Activated naive CD4-positive, alpha-beta T cell treated with anti-CD3 and anti-CD28 coated beads, Interleukin-2, amount 10 ng/mL, durations not matched to agents 7 days and 5 days (primary cell): ENCODE measurements at places on chromosomes 2 and 18.

DNA sequence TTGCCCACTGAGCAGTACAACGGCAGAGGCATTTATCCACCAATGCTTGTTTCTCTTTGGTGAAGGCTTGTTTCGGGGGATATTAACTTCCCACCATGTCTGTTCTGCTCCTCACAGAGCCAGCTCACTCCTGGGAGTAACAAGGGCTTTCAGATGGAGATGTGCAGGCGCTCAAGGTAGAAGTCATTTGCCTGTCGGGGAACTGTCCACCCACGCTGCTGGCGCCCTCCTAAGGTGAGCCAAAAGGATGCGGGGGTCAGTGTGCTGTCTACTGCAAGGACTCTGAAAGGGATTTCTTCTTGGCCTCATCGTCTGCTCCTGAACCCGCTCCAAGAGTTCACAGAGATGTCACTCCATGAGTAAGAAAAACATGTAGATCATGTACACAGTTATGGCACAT, 57.0 kb upstream of the CYRIA start:
- DNase-seq = no peak

DNA sequence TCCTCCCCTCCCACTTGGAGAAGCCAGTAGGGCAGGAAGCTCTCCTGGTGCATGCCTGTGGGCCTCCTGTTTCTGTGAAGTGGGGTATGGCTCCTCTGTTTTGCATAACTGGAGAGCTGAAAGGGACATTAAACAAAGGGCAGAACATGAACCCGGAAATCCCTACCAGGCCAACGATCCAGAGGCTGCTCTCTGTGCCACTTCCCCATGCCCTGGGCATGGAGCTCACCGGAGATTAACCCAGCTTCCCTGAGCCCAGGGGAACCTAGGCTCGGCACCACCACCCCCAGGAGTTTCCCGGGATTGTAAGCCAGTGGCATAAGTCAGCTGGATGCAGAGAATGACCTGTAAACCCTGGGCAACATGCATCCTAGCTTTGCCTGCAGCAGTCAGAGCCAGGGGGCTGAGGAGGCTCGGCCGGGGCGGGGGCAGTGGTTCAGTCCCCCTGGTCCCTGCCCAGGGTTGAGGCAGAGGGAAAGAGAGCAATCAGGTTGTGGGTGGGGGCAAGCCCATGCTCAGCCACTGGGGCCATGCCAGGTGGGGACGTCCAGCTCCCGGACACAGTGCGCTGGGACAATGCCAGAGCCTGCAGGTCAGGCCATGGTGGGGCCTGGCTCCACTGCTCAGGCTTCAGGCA, 49.5 kb downstream of the TIMM21 start:
- DNase-seq = no peak

DNA sequence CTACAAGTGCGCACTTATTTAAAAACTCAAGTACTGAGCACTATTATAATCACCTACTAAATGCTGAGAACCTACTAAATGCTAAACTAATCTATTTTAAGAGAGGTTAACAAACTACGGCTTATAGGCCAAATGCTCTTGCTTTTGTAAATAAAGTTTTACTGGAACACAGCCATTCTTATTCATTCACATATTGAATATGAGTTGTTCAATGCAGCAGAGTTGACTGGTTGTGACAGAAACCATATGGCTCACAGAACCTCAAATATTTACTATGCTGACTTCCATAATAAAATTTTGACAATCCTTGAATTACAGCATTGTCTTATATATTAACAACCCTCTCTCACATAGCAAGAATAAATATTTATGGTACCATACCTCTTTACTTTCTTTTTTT, 103.2 kb downstream of the ZNF521 start:
- DNase-seq = no peak

DNA sequence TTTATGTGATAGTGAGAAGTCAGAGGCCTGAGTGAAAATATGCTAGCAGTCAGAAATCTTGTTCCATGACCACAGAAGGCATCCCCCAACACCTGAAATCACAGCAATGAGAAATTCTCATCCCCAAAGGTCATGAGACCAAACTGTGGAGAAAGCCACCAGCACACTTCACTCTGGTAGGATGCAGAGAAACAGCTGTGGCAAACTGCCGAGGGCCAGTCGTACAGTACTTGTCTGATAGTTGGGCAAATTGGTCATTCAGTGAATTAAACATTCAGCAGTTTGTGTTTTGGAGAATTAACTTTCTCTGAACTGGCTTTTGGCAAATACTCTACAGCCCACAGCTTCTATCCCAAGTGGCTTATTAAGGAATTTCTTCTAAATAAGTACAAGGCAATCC, 117.2 kb downstream of the TSN start:
- no peak for DNase-seq

DNA sequence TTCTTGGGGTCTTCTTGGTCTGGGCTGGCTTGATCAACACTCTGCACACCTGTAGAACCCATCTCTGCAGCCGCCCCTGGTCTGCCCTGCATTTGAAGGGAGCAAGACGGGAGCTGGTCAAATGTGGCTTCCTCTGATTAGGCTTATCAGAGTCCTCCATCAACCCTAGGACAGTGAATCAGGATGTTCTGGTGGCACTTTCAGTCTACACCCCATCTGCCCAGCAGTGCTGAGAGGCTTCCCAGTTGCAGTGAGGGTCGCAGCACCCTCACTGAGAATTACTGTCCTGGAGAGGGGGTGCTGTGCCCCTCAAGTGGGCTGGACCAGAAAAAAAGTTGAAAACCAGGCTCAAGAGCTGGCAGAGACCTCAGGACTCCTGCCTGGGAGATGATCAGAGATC, 152.9 kb downstream of the DYSF start:
- DNase-seq = no peak

- DNase-seq = no peak
Measured at GRCh38 chr2:84238907-84239306, 220.2 kb downstream of the SUCLG1 start.

DNA sequence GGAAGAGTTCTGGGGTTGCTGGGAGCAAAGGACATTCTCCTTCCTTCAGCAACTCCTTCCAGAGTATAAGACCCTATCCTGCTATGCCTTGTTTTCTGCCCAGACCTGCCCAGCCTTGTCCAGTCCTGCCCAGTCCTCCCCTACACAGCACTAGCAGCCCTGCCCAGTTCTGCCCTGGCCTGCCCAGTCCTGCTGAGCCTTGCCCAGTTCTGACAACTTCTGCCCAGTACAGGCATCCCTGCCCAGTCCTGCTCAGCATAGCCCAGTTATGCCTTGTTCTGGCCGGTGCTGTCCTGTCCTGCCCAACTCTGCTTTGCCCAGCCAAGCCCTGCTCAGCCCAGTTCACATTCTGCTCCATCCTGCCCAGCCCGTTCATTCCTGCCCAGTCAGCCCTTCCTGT, 44.9 kb upstream of the ALK start:
- no peak for DNase-seq

DNA sequence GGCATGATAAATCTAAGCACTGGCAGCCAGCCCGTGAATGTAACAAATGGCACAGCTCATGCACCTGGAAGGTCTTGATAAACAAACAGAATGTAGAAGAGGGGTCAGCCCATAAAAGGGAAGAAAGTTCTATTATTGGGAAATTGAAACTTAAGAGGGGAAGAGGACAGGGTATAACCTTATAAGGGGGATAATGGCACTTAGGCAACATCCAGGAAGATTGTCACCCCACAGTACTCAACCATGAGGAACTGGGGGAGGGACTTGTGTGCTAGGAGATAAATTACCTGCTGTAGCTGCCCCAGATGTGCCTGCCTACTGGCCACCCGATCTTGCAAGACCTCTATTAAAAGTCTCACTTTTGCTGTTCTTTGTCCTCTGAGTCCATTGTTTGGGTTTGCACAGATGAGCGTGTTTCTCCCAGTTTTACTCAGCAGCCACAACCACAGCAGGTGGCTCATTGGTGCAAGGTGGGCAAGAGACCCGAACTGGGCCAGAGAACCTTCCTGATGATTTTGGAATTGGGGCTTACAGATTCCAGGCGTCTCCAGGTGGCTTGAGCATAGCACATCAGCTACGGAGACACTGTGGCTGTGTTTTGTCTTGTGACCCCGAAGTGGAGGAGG, 79.0 kb upstream of the TAF1B start:
- no peak for DNase-seq

DNA sequence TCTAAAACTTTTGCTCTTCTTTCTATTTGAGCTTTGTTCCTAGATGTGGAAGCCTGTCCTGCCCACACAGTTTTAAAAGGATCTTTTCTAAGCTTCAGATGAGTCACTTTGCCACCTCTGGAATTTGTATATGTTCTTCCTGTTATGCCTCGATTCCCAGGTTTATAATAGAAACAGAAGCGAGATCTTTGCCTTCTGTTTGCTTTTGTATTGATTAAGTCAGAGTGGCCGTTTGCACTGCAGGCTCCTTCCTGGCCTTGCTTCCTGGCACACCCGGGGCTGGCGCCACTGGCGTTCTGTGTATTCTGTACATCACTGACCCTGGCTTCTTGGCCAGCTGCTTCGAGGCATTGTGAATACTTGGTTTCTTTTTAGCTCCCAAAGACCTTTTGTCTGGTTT, 91.8 kb downstream of the MTCL1 start:
- no peak for DNase-seq

GRCh38 chr2:178008636-178009289, 63.8 kb downstream of the PDE11A start:
- DNase-seq = no peak

- DNase-seq = no peak
Measured at GRCh38 chr18:70028734-70029133, 81.1 kb upstream of the CD226 start.

DNA sequence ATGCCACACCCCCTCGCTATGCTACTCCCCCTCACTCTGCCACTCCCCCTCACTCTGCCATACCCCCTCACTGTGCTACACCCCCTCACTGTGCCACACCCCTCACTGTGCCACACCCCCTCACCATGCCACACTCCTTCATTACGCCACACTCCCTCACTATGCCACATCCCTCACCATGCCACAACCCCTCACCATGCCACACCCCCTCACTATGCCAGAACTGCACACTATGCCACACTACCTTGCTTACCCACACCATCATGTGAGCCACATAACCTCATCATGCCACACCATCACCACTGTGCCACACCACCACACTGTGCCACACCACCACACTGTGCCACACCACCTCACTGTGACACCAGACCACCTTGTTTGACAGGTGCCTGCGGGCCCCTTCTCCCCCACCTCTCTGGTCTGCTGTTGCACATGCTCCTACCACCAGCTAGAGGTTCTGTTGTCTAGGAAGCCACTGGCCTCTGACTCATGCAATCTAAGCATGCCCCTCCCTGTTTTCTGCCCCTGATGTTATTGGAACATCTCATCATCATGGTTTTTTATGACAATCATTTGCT, 22.0 kb downstream of the MARCHF4 start:
- peak; percentile 38 for DNase-seq

DNA sequence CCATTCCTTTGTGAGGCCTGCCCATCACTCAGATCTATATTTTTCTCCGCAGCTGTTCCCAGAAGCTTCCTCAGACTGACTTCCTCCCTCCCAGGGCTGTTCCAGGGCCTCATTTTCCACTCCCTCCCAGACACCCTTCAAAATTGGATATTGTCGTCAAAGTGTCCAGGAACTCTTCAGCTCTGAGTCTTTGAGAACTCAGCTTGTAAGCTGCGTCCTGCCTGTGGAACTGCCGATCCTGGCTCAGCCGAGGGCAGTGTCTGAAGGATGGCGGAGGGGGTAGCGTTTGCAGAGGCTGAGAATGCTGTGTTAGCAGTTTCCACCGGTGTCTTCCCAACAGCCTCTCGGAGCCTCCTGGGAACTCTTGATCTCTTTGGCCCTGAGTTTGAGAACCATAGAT, 27.1 kb downstream of the NCK2 start:
- DNase-seq = no peak

DNA sequence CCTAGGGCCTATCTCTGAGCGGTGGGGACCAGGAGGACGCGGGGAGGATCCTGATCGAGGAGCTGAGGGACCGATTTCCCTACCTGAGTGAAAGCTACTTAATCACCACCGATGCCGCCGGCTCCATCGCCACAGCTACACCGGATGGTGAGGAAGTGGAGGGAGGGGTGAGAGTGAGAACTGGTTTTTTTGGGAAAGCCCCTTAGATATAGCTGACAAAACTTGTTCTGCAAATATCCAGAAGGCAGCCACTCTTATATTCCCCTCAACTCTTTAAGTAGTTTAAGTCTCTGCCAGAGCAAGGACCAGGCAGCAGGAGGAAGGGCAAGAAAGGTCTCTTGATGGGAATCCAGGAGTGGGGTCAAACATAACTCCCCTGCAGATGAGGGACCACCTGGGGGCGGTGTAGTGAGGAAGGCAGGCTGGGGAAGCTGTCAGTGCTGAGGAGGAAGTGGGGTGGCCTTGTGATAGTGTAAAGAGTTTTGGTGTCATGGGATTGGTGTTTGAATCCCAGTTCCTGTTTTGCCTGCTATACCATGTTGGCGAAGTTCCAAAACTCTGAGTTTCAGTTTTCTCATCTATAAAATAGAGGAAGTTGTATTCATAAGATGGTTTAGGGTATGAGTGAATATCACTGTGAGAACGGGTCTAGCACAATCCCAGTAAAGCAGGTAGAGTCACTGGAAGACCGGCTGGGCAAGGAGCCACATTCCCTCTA, 3.4 kb downstream of the NAGK start:
- peak; percentile 59 for DNase-seq

- no peak for DNase-seq
Measured at GRCh38 chr2:56113382-56113975, 70.3 kb upstream of the CCDC85A start.

DNA sequence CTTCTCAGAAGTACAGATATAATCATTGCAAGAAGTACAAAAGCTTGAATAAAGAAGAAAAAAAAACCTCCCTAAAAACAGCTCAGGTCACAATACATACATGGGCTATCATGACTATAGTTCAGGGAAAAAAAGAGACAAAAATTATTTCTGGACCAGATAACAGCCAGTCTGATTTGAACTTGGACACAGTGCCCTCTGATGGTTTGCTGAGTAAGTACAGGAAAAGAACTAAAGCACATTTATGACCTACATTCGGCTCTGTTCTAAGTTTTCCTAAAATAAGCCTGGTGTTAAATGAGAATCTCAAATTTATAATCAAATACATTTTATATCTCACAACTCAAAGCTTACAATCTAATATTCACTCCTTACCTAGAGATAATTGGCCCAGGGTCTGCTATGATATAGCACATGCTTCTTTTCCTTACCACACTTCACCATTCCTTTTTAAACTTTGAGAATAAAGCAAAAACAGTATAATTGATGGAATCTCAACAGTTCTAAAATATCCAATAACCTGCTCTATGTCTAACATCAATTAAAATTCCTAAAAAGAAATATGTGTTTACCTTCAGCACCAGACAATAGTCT, 81.1 kb downstream of the RAPH1 start:
- DNase-seq = peak; percentile 44

- no peak for DNase-seq
Measured at GRCh38 chr2:152042636-152043615, 55.9 kb downstream of the CACNB4 start.
